Stimulated activated CD8-positive, alpha-beta memory T cell treated with anti-CD3 and anti-CD28 coated beads, Interleukin-4, amount 100 ng/mL, for 4 hours (primary cell): ENCODE measurements at places on chromosomes 5 and 9.

DNA sequence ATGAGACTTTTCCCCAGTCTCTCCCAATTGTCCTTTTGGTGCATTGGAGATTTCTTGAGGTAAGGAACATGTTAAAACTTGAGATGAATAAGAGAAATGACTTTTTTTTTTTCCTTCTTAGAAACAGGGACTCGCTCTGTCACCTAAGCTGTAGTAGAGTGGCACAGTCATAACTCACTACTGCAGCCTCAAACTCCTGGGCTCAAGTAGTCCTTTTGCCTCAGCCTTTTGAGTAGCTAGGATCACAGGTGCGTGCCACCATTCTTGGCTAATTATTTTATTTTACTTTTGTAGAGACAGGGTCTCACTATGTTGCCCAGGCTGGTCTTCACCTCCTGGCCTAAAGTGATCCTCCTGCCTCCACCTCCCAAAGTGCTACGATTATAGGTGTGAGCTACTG lies 25.9 kb downstream of the CDC42SE2 start:
- DNase-seq = no peak

- no peak for DNase-seq
Measured at GRCh38 chr5:102107865-102108264, 188.2 kb downstream of the SLCO4C1 start.

GRCh38 chr9:5893591-5894236 lies 3.0 kb downstream of the MLANA start:
- DNase-seq = no peak

DNA sequence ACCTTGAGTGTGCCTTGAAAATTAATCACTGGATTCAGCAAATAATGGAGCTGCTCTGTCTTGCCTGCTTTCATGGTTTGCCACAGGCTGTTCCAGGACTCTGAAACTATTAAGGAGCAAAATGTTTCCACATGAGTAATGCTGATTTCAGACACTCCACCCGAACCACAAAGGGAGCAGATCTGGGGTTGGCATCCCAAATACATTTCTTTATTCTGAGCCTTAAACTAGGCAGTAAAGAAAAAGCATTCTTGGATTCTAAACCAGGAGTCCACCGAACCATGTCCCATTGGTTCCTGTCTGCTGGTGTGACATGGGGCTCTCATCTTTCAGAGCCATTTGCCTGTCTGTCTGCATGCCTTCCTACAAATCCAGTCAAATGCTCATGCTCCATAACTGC lies 10.1 kb upstream of the C1QTNF3 start:
- no peak for DNase-seq

DNA sequence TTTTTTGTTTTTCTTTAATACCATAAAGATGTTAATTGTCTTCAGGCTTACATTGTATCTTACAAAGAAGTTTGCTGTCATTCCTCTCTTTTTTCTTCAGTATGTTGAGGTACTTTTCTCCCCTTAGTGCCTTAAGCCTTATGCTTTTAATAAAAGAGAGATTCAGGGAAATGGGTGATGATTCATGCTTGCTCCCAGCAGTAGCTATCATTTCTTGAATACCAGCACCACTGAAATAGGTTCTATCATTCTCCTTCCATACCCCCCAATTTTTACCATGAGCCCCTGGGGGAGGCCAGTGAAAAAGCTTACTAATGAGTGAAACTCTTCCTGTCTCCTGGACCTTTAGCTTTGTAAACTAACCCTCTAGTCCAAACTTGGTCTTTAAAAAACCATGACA lies 165.0 kb downstream of the FBXL7 start:
- DNase-seq = no peak

- no peak for DNase-seq
Measured at GRCh38 chr5:127660047-127660733, 11.3 kb downstream of the CTXN3 start.

- no peak for DNase-seq
Measured at GRCh38 chr5:146137967-146138403, 32.6 kb upstream of the PLAC8L1 start.

- DNase-seq = no peak
Measured at GRCh38 chr9:136595245-136596153, 49.7 kb upstream of the NOTCH1 start.

DNA sequence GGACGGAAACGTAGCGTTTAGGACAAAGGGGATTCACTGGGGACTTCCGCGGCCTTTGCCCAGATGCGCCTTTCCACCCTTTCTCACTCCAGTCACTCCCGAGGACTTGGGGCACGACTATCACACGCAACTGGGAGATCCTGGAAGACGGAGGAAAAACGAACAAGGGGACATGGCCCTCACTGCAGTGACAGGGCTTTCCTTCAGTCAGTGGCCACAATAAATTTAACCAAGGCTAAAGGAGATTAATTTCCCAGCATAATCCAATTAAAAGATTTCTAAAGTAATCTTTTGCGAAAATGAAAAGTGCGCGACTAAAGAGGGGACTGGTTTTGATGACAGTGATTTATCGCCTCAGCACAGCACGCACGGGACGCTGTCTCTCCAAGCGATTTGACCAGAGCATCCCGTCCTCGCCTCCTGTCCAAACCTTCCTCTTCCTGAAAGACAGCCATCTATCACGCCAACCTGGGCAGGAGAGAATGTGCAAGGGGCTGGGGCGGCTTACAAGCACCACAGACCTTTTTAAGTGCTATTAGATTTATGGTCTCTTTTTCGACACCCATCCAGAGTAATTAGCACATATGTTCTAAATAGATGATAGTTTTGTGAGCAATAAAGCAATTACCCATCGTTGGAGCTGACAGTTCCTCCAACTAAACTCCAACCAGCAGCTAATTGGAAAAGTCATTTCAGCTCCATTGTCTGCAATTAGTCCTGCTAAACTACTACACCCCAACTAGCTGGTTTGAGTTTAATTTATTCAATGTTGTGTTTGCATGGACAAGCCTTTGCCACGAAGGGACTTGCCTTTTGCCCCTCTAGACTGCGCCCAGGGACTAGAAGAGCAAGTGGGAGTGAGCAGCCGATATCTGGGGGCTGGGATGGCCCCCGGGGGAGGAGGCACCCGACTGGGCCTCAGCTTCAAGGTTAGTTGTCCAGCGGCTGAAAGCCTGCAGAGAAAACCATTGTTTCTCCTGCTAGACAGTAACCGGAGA lies 7.4 kb downstream of the NR2F1-AS1 start:
- no peak for DNase-seq

- DNase-seq = no peak
Measured at GRCh38 chr9:83701286-83701685, 6.5 kb downstream of the UBQLN1 start.

DNA sequence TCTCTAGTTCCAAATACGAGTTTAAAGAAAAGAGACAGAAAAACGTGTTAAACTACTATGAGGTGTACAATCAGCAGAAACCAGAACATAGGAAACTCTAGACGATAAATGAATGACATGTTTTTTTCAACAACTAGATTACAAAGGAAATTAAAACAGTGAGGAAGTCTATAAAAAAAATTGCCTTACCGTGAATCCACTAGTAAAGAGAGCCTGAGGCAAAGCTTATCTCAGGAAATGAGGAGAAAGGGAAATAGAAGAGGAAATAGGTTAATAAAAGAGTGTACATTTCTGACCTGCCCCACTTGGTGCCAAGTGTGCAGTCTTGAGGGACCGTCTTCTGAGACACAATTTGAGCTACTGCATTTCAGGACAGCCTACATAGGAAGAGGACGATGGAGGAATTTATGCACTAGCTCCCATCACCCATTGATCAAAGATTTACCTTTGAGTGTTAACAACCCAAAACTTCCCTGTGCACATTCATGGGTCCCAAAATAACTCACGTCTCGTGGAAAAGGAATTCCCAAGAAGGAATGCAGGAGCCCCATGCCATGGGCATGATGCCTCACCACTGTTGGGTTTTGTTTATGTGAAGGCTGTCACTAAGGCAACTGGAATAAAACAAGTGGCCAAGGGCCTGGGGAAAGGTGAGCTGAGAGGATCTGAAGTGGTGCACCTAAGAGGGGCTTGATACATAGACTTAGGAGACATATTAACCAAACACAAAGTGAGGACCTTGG lies 53.6 kb upstream of the SLC1A3 start:
- no peak for DNase-seq

DNA sequence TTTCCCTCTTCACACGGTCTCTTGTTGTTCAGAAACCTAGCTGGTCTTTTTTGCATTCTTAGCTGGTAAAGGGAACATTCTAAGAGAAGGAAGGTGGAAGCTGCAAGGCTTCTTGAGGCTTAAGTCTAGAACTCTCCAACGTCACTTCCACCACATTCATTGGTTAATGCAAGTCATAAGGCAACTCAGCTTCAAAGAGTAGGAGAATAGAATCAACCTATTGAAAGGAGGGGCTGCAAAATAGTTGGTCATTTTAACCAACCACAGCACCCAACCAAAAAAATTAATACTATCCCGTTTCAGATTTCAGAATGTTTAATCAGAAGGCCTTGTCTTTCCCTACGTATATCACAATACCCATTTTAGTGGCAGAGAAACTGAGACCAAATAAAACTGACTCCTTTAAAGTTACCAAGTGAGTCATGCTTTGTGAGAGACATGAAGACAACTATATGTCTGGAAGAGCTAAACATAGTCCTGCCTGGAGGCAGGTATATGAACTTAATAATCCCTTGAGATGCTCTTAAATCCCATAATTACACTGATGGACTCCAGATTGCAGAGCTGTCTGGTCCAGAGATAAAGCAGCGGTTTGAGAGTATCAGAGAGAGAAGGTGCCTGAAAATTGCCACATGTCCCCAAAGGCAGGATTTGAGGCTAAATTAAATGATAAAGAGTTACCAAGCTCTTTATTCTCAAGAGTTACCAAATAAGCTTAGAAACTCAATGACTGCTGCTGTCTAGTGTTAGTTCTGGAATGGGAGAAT lies 14.4 kb downstream of the DOCK8 start:
- no peak for DNase-seq

DNA sequence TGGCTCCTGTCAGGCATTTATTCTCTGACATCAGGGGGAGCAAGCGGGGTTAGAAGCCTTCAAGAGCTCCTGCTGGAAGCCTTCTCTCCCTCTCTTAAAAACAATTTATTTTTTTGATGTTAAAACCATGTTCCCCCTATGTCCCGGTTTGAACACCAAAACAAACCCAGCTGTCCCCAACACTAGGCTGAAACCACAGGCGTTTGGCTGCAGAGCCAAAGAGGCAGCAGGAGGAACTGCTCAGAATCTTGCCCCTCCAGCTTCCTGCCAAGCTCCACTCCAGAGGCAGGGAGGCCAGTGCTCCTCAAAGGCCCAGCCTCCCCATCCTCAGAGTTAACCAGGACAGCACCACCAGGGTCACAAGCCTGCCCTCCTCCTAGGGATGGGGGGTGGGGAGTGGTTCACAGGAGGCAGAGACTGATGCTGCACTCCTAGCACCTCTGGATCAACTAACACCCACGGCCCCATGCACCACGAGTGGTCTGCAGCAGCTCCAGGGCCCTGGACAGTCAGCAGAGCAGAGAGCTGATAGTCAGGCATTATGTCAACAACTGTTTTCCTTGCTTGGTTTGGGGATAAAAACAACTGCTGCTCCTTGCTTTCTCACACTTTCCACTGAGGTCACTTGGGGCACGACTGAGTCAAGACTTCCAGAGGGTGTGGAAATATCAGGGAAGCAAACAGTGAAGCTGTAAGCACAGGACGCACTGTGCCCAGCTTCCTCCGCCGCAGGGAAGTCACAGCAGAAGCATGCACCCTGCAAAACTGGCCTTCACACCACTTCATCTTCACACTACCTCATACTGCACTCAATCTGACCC lies 96.5 kb upstream of the ADRA1B start:
- DNase-seq = no peak

DNA sequence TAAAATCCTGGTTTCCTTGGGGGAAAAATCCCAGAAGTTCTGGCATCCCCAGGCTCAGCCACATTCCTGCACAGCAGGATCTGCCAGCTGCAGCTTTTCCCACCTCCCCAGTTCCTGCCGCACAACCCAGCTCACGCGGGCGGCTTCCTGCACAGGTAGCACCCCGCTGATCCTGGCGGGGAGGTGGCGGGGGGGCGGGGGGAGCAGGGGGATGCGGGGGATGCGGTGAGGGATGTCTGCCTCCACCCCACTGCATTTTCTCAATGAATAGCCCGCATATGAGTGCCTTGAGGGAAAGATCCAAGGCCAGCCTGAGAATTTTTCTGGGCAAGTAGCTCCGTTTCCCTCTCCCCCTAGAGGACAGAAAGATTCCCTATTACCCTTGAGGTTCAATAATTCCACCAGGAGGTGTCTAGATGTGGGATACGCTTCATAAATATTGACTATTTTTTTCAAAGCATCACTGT lies 21.1 kb downstream of the GFPT2 start:
- no peak for DNase-seq

- DNase-seq = no peak
Measured at GRCh38 chr5:25544652-25545249, 900.0 kb upstream of the CDH10 start.

DNA sequence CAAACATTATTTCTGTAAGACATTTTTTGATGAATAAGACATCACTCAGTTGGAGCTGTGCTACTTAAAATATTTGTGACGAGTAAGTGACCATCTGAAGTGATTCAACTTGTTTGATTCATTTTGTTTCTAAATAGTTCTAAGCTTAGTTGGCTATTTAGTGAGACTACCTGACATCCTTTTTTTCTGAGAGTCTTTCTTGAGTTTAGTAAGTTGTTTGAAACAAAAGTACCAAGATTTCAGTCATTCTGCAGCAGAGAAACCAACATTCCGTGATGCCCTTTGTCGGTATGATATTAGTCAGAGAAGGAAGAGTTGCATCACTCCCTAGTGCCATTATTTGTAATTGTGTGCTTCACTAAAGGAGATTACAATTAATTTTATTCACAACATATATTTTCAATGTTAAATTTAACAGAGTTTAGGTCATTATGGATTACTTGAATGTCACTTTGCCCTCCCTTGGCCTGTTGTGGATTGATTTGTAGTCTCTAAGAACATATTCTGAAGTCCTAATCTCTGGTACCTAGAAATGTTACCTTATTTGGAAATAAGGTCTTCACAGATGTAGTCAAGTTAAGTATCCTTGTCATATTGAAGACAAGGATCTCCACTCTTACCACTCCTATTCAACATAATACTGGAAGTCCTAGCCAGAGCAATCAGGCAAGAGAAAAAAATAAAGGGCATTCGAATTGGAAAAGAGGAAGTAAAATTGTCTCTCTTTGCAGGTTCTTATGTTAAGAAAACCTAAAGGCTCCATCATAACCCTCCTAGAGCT lies 212.2 kb downstream of the PCSK1 start:
- DNase-seq = no peak

- DNase-seq = no peak
Measured at GRCh38 chr9:16928179-16928945, 57.9 kb upstream of the BNC2 start.

DNA sequence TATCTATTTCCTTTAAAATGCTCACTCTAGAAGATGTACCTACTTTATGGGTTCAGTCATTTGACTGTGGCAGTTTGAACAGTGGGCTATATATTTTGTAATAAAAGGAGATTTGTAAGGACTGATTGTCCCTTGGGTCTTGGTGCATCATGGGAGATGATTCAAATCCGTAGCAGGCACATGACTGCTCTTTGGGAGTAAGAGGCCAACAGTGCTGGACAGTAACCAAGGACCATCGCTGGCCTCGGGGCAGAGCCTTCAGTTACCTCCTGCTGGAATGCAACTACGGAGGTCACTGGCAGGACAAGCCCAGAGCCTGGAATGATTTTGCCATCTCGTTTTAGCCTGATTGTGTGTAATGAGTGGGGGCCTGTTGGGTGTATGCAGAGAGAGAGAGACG lies 7.0 kb upstream of the MAMDC2 start:
- no peak for DNase-seq
